Head of caudate nucleus (tissue), 42 donors: ENCODE measurements at places on chromosomes 4 and X.

- DNase-seq = peak; percentile 25
These were observed 10.3 kb upstream of the VSIG4 start for GRCh38 chrX:66050140-66050569.

DNA sequence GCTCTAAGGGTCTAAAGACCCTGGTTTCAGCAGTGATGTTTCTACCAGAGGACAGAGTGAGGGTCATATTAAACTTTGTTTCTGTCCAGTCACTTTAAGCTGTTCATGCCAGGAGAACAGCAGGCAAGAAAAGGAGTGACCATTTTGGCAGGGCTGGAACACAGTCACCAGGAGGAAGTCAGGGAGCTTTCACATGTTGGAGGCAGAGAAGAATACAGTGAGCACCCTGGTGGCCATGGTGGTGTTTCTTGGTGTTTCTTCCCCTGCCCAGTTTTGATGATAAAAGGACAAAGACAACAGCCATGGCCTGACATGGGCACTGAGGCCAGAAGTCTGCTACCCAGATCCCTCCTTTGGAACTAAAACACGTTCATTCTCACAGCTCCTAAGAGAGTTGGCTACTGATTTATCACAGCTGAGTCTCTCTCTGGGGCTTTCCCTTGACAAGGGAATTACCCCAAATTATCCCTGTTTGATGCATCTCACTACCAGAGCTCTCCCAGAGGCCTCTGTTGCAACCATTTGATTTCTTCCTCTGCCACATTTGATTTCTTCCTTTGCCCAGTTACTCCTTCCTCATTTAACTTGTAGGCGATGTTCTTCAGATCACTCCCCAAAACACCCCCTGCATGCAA, 106.4 kb upstream of the NWD2 start:
- DNase-seq = no peak

DNA sequence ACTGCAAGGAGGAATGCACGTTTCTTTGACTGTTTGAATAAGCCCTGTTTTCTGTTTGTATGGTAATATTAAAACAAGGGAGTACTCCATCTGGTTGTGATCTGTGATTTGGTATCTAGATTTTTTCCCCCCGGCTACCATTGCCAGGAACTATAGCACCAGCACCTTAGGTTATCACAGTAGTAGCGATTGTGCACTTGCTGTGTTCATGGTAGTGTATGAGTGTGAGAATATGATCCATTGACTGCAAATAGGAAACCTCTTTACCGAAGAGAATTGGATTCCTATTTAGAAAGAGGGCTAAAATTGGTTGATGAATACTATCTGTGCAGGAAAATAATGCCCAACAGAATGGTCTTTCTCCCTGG, 69.9 kb downstream of the LARP7 start:
- no peak for DNase-seq

GRCh38 chrX:38798956-38799355, 2.3 kb upstream of the MID1IP1 start:
- no peak for DNase-seq

DNA sequence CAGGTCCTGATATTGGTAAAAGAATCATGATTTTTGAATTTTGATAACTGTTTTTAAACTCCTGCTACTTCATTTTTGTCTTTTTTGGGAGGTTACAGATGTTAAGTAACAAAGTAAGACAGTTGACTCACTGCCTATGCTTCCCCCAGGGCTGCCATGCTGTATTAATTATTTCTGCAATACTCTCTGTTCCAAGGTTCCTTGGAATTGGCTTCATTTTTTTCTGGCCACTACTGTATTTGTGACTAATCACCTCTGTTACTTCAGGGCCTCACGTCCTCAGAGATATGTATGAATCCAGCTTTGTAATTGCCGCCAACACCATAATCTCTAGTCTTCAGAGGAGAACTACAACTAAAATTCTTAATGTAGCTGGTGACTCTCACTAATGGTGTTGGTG, 1729.3 kb downstream of the C4orf33 start:
- DNase-seq = no peak

- no peak for DNase-seq
These were observed 922.1 kb upstream of the SLIT2 start for GRCh38 chr4:19329631-19330030.

DNA sequence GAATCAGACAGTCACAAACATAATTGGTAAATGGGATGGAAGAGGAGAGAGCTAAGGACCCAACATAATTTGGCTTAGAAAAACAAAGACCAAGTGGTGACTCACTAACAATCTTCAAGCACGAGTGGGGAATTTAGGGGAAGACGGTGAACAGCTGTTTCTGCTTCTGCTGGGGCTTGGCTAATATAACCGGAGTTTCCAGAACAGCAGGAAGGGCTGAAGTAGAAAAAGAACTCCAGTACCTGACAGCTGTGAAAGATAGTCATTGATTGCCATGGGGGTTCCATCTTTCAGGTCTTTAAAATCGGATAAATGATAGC, 290.9 kb upstream of the LDB2 start:
- DNase-seq = no peak

GRCh38 chr4:70844180-70844579, 4.5 kb upstream of the GRSF1 start:
- DNase-seq = no peak

DNA sequence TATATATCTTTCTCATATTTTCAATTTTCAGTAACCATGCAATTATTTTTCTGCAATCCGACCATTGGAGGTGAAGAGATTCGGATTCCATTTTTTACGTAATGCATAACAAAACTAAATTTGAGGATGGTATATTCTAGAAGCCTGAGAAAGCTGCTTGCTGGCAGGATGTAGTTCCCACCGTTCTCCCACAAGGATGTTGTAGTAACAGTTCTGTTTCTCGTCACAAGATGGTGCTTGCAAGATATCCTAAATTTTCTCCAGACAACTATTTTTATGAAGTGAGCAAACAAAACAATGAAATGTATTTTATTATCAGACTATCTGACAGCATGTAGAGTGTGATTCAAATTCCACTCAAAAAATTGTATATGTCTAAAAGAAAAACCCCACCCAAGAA, 10.7 kb downstream of the PWWP3B start:
- DNase-seq = no peak

GRCh38 chr4:51960486-51960885, 59.7 kb downstream of the LRRC66 start:
- no peak for DNase-seq

DNA sequence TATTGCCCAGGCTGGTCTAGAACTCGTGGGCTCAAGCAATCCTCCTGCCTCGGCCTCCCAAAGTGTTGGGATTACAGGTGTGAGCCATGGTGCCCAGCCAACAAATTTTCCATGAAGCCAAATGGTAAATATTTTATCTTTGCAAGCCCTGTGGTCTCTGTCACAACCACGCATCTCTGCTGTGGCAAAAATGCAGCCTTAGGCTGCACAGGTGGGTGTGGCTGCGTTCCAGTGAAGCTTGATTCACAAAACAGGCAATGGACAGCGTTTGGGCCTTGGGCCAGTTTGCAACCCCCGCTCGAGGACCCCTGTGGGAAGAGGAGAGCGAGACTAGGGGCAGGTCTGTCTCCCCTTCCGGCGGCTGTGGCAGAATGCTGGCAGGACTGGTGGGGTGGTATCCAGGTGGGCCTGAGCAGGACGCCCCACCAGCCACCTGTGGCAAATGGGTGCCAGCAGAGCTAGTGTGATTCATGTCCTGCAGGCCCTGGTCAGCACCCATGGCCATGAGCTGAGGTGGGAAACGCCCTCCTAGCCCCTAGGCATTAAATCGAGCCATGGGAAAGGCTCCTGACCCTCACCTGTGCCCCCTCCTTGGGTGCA, 19.7 kb downstream of the HTRA3 start:
- no peak for DNase-seq

DNA sequence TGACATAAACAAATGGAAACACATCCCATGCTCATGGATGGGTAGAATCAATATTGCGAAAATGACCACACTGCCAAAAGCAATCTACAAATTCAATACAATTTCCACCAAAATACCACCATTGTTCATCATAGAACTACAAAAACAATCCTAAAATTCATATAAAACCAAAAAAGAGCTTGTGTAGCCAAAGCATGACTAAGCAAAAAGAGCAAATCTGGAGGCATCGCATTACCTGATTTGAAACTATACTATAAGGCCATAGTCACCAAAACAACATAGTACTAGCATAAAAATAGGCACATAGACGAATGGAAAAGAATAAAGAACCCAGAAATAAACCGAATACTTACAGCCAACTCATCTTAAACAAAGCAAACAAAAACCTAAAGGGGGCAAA, 342.8 kb upstream of the AGA start:
- DNase-seq = no peak

GRCh38 chr4:7361280-7361895, 73.3 kb downstream of the PSAPL1 start:
- DNase-seq = peak; percentile 68

GRCh38 chr4:26731351-26732035, 129.1 kb upstream of the STIM2 start:
- no peak for DNase-seq

DNA sequence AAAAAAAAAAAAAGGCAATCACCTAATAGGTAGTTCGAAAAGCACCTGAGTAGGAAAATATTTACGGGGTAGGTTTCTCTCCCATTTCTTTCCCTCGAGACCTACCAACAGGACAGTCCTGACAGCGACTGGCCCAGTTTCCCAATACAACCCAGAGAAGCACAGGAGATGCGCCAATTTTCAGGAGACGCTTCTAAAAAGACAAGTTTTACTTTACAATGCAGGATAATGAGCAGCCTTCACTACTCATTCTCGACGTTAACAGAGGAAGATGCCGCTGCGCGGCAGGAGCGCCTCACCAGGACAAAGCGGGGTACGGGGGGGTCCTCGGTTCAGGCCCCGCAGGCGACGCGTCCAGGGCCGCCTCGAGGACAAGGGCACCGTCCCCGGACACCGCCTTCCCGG, 708 bp downstream of the BCLAF3 start:
- no peak for DNase-seq

DNA sequence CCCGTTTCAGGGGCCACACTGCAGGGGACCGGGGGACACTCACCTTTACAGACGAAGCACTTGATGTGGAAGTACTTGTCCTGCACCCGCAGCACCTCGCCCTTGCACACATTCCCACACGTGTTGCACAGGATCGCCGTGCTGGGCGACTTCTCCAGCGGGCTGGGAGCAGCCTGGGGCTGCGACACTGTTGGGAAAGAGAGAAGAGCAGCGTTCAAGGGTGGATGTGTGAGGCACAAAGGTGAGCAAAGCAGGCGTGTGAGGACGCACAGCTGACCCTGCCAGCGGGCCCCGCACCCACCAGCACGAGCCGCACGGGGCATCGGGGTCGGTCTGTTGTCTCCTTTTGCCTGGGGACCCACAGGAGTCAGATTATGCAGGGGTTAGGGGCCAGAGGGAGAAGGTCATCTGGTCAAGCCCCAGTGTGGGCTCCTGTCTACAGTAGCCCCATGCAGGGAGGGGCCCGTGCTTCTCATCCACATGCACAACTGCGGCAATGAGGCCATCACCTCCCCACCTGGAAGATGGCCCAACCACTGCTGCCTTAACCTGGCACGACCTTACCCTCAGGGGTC, 52.1 kb downstream of the ABLIM2 start:
- DNase-seq = no peak

DNA sequence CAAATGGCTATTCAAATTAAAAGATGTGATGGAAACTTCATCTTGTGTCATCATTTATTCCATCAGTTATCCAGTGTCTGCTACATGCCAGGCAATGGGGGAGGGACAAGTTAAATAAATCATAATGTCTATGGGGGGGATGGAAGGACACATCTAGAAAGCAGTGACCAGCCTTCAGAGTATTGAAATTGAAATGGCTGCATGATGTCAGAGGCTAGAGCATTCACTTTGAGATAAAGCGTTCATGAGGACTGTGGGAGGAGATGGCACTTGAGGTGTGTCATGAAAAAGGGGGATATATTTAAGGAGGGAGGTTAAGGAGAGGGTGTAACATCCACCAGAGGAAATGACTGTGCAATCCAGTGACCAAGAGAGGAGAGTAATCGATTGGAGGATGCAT, 50.6 kb downstream of the SLIT2 start:
- no peak for DNase-seq

DNA sequence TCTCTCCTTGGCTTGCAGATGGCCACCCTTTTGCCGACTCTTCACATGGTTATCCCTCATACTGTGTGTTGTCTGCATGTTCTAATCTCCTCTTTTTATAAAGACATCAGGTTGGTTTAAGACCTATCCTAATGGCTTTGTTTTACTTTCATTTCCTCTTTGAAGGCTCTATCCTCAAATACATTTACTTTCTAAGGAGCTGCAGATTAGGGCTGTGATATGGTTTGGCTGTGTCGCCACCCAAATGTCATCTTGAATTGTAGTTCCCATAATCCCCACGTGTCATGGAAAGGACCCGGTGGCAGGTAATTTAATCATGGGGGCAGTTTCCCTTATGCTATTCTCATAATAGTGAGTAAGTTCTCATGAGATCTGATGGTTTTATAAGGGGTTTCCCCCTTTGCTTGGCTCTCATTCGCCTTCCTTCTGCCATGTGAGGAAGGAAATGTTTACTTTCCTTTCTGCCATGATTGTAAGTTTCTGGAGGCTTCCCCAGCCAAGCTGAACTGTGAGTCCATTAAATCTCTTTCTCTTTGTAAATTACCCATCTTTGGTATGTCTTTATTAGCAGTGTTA, 204.5 kb downstream of the RELL1 start:
- no peak for DNase-seq

DNA sequence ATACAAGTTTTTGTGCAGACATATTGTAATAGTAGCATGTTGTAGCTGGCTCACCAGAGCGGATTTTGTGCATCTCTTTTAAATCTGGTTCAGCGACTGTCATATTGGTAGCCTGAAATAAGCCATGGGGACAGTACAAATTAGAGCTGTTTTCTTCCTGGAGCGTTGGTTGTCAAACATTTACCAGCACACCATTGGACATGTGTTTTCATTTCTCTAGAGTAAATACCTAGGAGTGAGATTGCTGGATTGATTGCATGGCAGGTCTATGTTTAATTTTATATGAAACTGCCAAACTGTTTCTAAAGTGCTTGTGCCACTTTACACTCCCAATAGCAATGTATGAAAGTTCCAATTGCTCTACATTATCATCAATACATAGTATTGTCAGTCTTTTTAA, 2.6 kb upstream of the ARAF start:
- no peak for DNase-seq

DNA sequence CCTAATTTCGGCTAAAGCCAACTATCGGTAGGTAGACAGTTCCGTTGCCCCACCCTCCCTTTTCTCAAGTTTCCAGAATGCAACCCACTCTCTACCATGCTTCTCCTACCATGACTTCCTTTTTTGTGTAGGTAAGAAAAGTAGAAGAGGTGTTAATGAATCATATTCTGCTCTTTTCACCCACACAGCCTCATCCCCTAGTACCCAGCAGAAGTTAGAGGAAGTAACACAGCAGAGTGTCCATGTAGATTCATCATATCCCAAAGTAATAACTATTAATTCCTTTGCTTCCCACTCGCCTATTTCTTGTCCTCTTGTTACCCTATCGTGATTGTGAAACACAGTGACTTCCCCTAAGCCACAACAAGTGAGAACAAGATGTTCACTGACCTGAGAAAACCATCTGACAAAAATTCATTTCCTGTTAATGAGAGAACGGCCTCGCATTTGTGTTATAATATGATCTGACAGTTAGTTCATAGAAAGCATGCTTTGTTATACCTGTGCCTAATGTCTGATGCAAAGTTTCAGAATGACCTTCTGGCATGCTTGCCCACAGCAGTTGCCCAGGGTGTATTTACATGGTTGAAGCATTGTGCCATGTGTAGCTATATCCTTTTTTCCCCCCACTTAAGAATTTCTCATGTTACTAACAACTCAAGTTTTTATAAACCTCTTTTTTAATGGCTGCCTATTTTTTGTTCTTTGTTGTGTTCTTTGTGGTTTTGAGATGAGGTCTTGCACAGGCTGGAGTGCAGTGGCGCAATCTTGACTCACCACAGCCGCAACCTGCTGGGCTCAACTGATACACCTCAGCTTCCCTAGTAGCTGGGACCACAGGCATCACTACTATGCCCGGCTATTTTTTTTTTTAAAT, 185.6 kb downstream of the RAP1GDS1 start:
- no peak for DNase-seq
